ENCODE measurements at places on chromosomes 1 and 21.
A peak's percentile ranks its signal among the peaks of the same experiment; 100 is the strongest.

GRCh38 chr1:33157131-33157530, 24.7 kb downstream of the TRIM62 start:
- no peak for DNase-seq

DNA sequence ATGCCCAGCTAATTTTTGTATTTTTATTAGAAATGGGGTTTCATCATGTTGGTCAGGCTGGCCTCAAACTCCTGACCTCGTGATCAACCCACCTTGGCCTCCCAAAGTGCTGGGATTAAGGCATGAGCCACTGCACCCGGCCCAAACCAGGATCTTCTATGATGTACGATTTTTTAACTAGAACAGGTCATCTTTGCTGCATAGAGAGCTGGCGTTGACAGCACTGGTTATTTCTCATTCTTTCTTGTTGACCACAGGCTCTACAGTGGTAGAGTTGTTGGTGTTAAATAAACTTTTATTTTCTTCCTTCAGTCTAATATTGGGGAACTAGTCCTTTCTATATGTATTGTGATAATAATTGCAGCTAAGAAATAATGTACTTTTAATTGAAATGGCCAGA, 3.8 kb upstream of the MAB21L3 start:
- no peak for DNase-seq

- DNase-seq, result no peak
Measured at GRCh38 chr1:173038875-173039554, 11.7 kb downstream of the TNFSF18 start.

- DNase-seq, result no peak
Measured at GRCh38 chr1:47705517-47706130, 267.8 kb downstream of the FOXD2 start.

DNA sequence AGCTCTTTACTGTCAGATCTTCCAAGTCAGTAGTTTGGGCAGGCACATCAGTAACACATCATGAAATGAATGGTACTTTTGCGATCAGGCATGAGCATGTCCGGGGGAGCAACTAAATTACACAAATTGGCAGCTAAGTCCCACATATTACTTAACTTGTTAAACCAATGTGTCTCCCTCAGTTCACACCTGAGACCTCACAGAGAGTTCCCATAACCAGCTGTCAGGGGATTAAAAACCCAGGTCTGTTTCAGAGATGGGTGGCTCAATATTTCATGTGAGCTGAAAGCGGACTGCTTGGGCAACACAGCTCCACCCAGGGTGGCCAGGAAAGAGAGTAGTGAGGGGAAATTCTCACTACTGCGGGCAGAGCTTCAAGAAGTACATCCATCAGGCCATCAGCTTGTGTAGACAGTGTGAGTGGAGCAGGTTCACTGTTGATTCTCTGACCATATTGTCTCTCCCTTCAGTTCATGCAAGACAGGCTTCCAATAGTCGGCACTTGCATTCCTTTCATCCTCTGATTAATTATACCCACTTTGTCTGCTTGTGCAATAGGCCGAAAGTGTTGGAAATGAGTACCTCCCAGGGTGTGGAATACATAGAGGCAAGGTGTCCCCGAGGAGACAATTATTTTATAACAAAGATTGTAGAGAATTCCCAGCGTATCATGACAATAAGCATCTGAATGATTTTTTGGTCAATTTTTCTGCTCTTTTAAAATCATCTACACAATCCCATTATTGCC, 139.9 kb downstream of the PTGER3 start:
- DNase-seq, result no peak

DNA sequence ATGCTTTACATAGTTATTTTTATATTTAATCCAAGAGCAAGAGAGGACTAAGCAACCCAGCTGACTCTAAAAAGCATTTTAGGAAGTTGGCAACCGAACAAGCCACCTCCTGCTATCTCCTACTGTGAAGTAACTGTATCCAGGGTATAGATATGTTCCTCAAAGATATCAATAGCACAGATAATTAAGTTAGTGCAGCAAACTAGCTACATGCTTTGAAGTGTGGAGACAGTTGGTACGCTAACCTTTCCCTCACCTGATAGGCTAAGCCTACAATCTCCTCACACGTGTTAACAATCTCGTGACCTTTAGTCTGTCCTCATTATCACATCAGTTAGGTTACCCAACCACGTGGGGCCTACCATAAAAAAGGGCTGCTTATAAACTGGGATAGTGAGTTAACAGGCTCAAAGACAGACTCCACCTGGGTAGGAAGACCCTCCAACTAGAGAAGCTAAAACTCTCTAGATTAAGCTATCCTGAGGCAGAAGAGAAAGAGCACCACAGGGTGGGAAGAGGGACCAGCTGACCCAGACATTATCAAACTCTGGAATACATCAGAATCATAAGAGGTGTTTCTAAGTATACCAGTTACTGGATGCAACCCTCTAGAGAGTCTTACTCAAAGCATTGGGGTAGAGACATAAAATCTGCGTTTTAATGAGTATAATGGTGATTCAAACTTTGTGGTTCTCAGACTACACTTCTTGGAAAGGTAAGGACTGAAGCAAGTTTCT, 340.1 kb upstream of the ESRRG start:
- no peak for DNase-seq

DNA sequence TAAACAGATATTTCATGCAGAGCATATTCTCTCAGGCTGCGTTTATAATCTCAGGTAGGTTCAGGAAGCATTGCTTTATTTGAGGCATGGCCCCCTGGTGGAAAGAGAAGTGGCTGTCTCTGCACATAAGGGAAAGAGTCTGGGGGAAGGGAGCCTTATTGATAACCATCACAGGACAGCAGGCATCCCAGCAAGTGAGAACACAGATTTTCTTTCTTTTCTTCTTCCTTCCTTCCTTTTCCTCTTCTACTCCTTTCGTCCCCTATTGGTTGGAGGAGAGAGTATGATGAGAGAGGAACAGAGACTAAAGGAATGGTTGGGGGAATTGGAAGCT, 21.9 kb downstream of the TSNAX start:
- no peak for DNase-seq

DNA sequence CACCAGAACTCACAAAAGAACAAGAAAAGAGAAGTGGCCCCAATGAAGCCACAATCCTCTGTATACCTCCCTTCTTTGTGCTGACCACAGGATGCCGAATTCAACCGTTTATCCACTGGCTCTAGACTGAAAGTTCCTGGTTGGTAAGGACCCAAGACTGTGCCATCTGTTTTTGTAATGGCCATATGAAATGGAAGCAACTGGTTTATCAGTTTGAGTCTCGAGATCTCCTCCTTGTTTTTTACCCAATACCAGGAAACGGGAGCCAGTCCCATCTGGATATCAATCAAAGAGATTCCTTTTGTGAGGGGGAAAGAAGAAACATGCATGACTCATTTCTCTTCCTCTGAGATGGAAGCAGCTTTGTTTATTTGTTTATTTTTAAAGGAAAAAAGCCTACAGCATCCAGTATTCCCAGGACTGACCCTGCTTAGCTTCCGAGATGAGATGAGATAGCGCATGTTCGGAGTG, 32.4 kb upstream of the ZNF124 start:
- DNase-seq, result peak; percentile 8

- DNase-seq, result no peak
Measured at GRCh38 chr1:9322661-9323244, 30.1 kb downstream of the SPSB1 start.

DNA sequence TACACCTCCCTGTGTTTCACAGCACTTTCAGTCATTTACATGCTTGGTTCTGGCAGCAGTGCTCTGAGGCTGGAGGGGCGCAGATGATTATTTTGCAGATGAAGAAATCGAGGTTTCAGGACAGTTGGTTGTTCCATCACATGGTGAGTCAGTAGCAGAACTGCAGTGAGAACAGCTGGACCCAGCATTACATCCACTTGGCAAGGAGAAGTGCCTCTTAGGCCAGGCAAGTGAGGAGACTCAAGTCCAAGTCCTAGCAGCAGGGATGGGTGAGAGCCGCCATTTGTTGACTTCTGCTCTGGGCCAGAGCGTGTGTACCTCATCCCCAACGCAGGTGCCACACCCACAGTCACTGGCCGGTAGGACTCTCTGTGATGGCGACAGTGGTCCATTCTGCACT, 26.8 kb upstream of the EPHA8 start:
- no peak for DNase-seq

DNA sequence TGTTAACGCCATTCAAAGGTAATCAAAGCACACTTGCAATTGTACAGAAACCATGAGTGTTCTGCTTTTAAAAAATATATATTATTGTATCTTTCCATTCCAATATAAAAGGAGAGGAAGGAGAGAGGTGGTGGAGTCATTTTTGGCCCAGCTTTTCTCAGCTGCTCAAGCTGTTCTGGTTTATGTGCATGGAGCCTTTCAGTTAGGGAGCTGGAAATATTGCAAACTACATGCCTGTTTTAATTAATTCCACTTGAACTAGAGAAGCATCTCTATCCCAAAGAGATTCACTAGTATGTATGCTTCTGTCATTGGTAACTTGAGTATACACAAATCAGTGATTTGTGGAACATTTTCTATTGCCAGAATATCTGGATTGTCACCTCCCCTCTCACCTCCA, 28.5 kb upstream of the C1orf105 start:
- DNase-seq, result no peak

- no peak for DNase-seq
Measured at GRCh38 chr1:70633004-70633403, 221.9 kb downstream of the CTH start.

DNA sequence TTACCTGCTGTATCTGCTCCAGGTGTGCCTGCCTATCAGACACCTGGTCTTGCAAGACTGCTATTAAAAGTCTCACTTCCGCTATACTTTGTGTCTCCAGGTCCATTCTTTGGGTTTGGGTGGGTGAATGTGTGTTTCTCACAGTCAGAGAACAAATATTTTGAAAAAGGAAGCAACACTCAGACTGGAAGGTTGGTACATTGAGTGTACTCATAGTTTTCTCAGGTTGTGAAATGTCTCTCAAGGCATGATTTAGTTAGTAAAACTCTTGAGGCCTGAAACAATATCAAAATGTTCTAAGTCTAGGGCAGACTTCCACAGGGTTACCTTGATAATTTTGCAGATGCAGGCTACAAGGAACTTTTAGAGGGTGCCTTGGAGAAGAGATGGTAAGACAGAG, 429.9 kb upstream of the ZRANB2 start:
- DNase-seq, result no peak

GRCh38 chr1:89884718-89885596, 64.1 kb downstream of the LRRC8D start:
- peak; percentile 14 for DNase-seq

DNA sequence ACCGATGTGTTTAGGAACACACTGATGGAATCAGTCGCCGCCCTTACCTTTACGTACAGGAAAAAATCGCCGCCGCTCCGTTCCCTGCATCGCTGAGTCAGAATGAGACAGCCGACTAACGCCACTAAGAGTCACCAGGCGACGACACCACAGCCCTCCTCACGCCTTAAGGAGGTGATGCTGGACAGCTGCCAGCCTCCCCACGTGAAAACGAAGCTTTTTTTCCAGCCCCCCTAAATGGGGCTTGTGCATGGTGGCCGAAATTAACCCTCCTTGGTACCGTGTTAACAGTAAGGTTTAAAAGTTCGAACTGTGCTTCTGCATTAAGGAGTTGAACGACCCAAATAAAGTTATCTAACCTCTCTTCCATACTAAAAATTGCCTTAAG, 511 bp downstream of the DNTTIP2 start:
- peak; percentile 61 for DNase-seq

DNA sequence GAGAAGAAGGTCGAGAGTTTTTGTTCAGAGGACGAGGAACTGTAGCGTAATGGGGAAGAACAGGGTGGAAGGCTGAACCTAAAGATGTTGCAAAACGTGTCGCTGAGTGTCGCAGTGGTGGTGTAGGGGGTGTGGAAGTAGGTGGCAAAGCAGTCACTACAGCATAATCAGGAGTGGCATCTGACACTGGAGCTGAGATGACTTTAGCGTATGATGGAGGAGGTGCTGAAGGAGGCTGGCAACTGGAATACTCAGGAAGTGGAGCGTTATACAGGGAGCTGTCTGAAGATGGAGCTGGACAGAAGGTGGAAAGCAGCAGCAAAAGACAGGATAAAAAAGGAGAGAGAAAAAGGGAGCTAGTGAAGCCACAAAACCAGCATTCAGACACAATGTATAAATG, 89.9 kb upstream of the LBR start:
- no peak for DNase-seq

DNA sequence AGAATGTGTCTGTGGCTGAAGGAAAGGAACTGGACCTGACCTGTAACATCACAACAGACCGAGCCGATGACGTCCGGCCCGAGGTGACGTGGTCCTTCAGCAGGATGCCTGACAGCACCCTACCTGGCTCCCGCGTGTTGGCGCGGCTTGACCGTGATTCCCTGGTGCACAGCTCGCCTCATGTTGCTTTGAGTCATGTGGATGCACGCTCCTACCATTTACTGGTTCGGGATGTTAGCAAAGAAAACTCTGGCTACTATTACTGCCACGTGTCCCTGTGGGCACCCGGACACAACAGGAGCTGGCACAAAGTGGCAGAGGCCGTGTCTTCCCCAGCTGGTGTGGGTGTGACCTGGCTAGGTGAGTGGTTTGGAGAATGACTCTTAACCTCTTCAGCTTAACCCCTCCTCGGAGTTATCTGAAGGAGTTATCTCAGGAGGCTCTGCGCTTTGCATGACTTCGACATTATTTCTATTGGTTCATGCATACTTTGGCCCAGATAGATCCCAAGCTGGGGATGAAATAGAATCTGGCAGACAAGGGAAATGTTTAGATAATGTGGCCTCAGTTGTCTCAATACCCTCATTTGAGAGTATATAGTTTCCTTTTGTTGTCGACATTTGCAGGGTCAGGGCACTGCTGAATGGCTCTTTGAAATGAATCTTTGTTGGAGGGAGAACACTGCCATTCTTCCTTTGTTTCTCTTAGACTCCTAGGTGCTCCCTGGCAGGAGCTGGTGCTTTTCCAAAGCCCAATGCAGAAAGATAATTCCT, 39.7 kb downstream of the PTGFRN start:
- DNase-seq, result no peak

GRCh38 chr1:8390707-8391106, 72.8 kb downstream of the SLC45A1 start:
- no peak for DNase-seq

GRCh38 chr1:220787069-220787619, 431 bp downstream of the MTARC1 start:
- no peak for DNase-seq

DNA sequence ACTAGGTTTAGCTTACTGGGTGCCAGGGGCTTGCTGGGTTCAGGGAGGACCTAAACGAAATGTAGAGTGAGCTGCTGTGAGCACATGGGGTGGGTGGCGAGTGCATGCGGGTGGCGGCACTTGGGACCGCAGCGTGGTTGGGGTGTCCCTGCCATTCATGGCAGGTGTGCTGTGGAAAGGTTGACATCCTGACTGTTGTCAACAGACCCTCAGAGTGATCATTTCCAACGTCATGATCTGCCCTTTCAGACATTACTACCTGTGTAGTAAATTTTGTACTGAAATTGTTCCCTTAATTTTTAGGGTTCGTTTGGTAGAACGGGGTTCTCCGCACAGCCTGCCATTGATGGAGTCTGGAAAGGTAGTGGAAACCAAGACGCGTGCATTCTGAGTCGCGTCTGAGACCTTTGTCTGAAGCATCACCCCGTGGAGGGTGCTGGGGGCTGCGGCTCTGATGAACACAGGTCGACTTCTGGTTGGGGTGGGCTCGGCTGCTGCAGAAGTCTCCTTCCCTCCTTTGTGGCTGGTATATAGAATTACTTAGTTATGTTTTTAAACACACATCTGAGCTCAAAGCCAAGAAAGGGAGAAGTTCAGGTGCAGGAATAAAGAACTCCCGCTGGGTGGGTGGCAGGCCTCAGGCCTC, 43.3 kb downstream of the S100B start:
- DNase-seq, result no peak

GRCh38 chr1:68346188-68346808, 103.5 kb downstream of the RPE65 start:
- no peak for DNase-seq
